ENCODE measurements at places on chromosomes 3 and 15. TPM values are rescaled to one million over a fixed set of nuclear protein-coding genes. Genes with fewer than 3 reads are reported as not detected.

DNA sequence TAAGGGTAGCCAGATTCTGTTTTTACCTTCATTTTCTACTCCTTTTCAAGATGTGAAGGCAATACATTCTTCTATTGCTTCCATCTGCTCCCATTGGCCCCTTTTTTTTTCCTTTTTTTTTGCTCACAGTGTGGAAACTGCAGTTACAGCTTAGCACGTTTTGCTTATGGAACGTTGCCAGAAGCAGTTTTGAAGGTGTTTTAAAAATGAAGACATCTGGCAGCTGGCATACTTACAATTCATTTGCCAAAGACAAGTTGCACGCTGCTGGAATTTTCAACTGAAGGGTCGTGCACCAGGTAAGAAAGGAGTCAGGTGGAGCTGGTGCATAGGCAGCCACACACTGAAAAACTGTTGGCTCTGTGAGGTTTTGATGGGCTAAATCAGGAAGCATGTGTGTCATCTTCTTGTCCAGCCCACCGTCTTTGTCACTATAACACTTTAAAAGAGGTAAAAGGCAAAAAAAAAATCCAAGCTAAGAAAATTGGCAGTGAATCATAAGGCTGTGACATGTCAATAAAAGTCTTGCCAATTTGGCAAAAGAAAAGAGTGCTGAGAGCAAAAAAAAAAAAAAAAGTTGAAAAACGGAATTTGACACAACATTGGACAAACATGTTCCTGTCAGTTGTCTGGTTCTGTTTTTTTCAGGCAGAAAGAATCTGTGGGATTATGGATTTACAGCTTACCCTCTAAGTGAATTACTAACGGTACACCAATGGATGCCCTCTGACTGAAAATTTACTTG lies 225.4 kb upstream of the SOX2 start:
- no peaks in the 10 kb centered on the region for H3K27me3 ChIP-seq
- H3K4me1 ChIP-seq = no peaks in the 10 kb centered on the region
- no peak for DNase-seq
- no peaks in the 10 kb centered on the region for H3K36me3 ChIP-seq
- no peak overlapping the region for H3K4me3 ChIP-seq
- no peak overlapping the region for H3K27ac ChIP-seq

PLSCR2 gene
- total RNA-seq = 0.54 TPM

- no peaks in the 10 kb centered on the region for H3K36me3 ChIP-seq
- H3K4me3 ChIP-seq = no peak overlapping the region
Measured at GRCh38 chr3:41095702-41096101, 103.6 kb upstream of the CTNNB1 start.

RAB43 gene
- total RNA-seq = 27.7 TPM

DNA sequence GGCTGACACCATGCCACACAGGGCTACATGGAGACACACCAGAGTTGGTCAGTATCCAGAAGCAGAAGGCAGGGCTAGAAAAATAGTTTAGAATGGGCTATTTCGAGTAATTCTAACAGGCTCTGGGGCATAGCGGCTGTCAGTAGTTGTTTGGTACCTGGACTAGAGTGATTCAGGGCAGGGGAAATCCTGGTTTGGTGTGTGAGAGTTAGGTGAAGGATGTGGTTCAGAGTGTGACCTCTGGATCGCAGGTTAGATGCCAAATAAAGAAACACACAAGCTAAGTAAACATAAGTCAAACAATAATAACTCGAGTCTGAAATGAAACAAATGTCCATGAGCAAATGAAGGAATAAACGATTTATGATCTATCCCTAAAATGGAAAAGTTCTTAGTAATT lies 31.5 kb downstream of the CNTN3 start:
- no peak overlapping the region for H3K27ac ChIP-seq
- H3K4me1 ChIP-seq = no peaks in the 10 kb centered on the region
- DNase-seq = no peak
- no peaks in the 10 kb centered on the region for H3K36me3 ChIP-seq
- no peak overlapping the region for H3K4me3 ChIP-seq
